Stimulated activated CD8-positive, alpha-beta memory T cell treated with anti-CD3 and anti-CD28 coated beads, Interleukin-12 subunit alpha, Interleukin-12 subunit beta, amount 100 ng/mL, for 1 hour (primary cell): ENCODE measurements at places on chromosomes 3 and 15.

GRCh38 chr3:50515565-50516439, 12.4 kb upstream of the CACNA2D2 start:
- no peak for DNase-seq

DNA sequence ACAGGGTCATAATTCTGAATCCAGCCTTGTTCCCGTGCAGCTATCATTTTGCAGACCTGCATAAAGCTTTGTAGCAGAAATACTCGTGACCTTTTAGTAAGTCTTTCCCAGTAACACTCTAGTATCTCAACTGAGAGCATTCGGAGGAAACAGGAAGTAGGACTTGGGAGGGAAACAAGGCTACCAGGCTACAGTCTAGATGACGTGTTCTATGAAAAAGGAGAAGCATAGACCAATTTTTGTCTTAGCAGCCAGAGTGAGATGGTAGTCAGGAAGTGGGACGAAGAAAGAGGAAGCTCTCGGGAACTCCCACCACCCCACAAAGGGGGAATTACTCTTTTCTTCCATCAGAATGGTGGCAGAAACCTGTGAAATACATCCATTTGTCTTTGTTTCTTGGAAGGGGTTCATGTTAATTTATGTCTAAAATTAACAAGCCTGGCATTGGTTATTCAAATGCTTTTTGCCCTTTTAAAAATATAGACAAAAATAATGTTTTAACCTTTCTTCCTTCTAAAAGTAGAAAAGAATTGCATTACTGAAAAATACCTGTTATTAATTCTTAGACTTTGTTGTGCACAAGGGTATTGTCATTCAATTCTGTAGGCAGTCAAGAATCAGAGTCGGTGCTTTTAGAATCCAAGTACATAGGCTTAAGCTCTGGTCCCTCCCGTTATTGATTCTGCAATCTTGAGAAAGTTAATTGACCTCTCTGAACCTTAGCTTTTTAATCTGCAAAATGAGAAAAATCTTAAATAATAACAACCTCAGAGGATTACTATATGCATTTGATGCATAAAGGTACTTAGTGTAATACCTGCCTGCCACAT, 1.6 kb upstream of the SUCNR1 start:
- no peak for DNase-seq

DNA sequence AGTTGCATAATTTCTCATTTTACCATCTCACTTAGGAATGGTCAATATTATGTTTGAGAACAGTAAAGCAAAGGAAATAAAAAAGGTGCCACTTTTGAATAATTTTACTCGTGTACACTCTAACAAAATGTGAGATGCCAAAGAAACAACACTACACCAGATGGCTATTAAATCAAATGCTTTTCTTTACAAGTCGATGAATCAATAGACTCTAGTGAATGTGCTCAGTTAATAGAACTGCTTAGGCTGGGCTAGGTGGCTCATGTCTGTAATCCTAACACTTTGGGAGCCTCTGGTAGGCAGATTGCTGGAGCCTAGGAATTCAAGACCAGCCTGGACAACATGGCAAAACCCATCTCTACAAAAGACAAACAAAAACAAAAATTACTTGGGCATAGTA, 87.9 kb downstream of the ZNF609 start:
- no peak for DNase-seq

- no peak for DNase-seq
Measured at GRCh38 chr3:146085678-146086077, 75.3 kb downstream of the PLOD2 start.

DNA sequence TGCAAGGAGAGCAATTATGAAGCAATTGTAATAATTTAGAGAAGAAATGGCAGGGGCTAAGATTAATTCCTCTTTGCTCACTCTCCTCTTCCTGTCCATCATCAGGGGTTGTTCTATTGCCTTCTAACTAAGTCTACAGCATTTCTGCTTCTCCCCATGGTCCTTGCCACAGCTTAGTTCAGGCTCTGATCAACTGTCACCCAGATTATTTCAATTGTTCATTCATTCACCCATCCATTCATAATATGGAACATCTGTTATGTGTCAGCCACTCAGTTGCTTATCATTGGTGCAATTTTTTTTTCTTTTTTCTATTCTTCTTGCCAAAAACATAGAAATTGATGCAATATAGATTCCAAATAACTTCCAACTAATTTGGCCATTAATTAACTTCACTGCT, 93.2 kb downstream of the CD47 start:
- no peak for DNase-seq

DNA sequence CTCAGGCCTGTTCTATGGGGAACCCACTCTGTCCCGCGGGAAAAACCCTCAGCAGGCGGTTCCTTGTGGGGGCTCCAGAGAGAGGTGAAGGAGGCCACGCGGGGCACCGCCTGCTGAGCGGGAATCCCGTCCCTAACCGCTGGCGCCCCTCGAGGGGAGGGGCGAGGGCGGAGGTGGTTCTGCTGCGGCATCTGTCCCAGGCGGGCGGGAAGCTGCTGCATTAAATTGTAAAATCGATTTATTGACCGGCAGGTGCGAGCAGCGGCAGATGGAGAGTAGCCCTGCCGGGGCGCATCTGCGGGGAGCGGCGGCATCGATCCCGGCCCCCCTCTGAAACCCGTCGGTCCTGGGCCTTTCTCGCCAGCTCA, 3.7 kb upstream of the DLL4 start:
- DNase-seq, result no peak

DNA sequence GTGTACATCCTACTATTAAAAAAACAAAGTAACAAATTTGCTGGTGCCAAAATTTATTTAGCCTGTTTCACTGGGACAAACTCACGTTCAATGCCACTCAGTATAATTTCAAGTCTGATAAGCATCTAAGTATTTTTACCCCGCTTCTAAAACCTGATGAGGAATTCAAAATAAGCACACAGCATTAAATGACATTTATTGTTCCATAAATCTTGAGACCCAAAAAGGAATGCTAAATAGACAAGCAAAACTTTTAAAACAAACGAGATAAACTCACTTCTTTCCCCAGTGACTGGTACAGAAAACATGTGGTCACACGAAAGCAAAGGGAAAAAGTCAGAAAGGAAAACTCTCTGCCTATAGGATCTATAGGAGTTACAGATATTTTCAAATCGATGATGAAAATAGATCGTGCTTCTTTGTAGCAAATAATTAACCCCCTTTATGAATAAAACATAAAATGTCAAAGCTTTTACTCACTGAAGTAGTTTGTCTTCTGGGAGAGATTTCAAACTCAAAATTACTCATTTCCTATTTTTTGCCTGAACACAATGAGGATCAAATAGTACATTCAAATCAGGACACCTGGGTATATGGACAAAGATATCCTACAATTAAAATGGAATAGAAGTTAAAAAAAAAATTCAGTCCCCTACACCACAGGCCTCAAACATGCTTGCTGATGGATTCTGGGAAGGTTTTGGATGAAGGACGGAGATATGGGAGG, 51.7 kb downstream of the UBP1 start:
- DNase-seq, result no peak

GRCh38 chr3:48960841-48961413, 29.1 kb upstream of the P4HTM start:
- DNase-seq, result no peak

- no peak for DNase-seq
Measured at GRCh38 chr3:103653996-103654395, 1219.2 kb downstream of the ZPLD1 start.

- DNase-seq, result no peak
Measured at GRCh38 chr3:32421185-32421584, 29.5 kb downstream of the CMTM7 start.

GRCh38 chr3:67083277-67083676, 85.2 kb downstream of the KBTBD8 start:
- peak; percentile 16 for DNase-seq

DNA sequence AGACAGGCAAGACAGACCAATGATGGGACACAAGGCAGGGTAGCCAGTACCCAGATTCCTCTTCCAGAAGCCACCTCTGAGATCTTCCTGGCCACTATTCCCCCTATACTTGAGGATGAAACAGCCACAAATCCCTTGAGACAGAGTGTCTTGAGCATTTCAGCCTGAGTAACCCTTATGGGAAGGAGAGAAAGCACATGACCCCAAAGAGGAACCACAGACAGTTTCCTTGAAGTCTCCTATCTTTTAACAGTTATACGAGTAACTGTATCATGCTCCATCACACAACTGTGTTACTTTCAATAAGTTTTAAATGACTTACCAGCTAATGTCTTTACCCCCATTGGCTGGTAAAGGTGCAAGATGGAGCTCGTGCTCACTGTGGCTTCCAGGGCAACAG, 9.3 kb downstream of the VIPR1 start:
- DNase-seq, result no peak

DNA sequence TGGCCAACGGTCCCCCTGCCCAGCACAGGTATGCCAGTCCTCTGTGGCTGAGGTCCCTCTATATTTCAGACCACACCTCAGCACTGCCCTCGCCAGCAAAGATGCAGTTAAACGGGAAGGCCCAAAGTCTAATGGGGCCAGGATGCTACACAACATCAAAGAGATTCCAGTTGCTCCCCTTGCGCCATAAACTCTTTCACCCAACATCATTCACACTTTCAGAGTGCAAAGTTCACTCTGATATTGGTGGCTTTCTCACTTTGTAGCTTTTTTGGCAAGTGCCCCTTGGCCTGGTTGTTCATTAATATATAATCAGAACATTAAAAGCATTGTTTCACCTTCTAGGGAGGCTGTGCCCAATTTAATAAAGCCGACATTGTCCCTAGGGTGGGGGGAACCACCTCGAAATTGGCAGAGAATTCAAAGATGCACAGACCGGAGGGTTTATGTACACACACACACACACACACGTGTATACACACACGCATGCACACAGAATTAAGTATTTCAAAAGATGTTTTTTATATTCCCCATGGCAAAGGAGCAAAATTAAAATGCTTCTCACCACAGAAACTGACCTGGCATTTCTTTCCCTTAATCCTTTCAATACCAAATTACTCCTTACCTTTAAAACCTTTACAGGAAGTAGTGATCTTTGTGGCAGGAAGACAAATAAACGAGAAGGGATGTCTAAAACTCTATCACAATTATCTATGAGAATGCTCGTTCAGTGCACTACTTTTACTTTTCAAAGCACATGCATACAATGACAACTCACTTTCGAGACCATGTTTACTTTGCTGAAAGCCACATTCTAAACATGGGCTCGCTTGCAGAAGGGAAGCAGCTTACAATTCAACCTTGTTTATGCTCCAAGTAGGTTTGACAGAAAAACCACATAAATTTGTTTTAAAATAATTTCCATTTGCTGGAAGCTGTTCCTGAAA, 19.5 kb downstream of the LRIG1 start:
- DNase-seq, result no peak

- no peak for DNase-seq
Measured at GRCh38 chr3:57622362-57622761, 25.2 kb upstream of the ARF4 start.

DNA sequence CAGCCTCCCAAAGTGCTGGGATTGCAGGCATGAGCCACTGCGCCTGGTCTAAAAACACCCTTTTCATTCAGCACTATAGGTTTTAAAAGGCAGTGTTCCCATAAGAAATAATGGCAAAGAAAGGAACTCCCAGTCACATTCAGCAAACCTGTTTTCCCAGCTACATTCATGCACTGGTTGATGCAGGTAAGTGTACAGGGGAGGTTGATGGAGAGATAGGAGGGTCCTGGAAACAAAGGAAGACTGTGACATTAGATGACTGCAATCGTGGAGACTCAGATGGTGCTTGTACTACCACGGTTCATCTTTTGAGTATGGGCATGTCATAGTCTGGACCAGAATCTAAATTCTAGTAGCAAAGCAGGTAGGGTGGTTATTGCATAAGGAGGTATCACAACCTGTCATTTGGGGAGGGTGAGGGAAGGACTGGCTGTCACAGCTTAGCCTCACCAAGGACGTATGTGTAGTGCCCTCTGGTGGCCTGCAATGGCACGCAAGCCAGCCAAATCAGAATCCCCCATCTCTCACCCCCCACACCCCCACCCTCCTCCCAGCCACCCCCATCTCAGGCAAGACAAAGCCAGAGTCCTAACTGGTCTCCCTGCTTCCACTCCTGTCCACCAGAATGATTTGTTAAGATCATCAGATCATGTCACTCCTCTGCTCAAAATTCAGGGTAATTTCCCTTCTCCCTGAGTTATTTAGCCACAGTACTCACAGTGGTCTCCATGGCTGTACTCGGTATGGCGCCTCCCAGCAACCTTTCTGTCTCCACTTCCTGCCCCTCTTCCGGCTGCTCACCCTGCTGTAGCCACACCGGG, 28.8 kb upstream of the UBL7 start:
- peak; percentile 56 for DNase-seq

DNA sequence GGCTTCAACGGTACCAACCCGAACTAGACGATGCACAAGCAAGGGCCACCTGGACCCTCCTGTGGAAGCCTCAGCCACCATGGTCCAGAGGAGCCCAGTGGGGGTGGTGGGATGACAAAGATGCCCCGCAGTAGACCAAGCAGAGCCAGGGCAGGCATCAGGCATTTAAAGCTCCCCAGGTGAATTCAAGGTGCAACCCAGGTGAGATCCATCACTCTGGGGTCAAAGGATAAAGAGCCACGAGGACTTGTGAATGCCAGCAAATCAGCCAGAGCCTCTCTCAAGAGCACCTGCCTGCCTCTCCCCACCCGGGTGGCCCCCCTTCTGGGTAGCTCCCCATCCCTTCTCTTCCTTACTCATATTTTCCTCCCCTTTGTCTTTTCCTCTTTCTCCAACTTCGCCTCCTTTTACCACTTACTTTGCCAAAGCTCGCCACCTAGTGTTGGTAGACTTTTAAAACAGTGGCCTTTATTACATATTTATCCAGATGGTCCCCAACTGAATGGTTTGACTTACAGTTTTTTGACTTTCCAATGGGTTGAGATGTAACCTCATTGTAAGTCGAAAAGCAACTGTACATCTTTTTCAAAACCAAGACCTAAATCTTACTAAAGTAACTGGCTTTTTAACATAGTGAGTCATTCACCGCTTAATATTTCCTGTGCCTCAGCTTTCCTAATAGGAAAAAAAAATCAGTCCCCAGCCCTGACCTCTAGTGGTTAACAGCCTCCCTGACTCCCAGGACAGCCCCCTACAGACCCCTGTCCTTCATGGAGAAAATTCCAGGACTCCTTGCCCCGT, 18.8 kb downstream of the PLA2G4F start:
- DNase-seq, result no peak

GRCh38 chr3:155809181-155809580, 3.1 kb upstream of the C3orf33 start:
- no peak for DNase-seq

DNA sequence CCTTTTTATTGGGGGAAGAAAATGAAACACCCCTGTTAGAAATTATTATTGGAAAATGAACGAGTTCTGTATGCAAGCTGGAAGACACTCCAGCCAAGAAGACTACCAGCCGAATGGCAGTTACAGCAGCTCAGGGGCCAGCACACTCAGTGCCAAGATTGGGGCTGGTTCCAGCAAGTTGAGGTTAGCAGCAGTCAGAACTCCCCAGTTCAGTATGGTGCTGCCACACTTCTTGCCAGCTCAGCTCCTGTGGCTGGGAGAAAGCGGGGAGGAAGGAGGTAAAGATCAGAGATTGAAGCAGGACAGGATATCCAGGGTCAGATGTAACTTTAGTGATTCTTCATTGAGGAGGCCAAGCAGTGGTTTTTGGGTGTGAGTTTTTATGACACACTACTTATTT, 280.2 kb upstream of the NR2E3 start:
- DNase-seq, result no peak

GRCh38 chr15:70199540-70200410, 102.1 kb upstream of the TLE3 start:
- DNase-seq, result no peak

- no peak for DNase-seq
Measured at GRCh38 chr15:53747501-53748068, 11.9 kb downstream of the WDR72 start.
